Nucleus accumbens (tissue), 56 donors: ENCODE measurements at places on chromosomes 12 and 14.

DNA sequence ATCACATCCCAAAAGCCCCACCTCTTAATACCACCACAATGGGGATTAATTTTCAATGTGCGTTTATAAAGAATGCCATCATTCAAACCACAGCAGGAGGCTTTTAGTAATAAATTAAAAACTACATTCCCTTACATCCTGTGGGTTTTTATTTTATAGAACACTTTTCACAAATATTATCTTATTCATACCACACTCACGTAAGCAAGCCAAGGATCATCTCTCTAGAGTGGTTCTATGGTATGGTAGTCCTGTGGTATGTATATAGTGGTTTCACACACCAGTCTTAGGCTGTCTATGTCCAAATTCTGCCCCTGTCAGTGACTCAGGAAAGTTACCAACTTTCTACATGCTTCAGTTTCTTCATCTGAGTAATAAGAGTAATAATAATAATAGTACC is 100.2 kb downstream of the GALC start:
- DNase-seq, result no peak

GRCh38 chr12:91813701-91814100 is 331.9 kb downstream of the BTG1 start:
- DNase-seq, result no peak

DNA sequence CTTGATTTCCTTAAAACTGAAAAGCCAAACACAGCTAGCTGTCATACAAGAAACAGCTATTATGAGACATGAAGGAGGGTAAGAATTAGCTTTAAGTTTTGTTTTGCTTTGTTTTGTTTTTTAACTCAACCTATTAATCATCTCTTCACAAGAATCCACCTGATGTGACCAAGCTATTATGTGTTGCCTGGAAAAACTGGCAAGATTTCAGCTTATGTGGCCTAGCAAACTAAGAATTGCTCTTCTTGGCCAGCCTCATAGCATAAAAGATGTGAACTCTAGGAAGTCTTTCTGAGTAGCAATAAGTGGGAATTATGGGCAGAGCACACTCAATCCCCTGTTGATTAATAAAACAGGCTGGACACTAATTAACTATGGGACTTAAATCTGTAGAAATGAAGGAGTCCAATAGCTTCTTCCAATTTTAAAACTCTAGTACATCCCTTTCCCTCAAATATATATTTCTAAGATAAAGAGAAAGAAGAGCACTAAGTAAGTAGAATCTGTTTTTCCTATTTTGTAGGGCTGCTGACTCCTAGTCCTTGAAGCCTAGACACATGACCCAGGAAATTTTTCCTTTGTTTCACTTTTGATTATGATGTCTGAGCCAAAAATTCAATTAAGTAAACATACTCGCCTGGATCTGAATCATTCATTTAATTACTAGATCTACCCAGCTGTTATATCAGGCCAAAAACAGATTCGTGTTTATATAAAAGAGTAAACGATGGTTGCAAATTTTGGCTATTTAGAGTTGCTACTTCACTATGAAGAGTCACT is 75.7 kb downstream of the GTF2A1 start:
- no peak for DNase-seq

DNA sequence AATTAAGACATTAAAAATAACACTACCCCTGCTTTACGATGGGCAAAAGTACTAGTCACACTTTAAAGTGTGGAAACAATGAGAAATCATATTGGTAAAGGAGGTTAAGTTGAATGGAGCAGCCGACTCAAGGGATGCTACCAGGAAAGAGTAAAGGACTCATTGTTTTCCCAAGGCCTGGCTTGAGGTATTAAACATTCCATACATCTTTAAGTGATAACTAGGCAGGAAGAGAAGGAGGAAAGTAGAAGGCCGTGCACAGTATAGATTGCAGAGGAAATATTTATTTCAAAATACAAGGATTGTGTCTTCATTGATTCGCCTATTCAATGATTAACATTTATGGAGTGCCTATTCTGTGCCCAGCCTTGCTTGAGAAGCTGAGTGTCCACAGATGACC is 20.6 kb upstream of the YARS2 start:
- DNase-seq, result no peak

- DNase-seq, result no peak
Observed at GRCh38 chr12:24861766-24862540, 86.9 kb downstream of the BCAT1 start.

- DNase-seq, result no peak
Observed at GRCh38 chr14:49984424-49984823, 91.5 kb downstream of the ARF6 start.

GRCh38 chr14:96349286-96350075 is 13.7 kb downstream of the ATG2B start:
- DNase-seq, result no peak

DNA sequence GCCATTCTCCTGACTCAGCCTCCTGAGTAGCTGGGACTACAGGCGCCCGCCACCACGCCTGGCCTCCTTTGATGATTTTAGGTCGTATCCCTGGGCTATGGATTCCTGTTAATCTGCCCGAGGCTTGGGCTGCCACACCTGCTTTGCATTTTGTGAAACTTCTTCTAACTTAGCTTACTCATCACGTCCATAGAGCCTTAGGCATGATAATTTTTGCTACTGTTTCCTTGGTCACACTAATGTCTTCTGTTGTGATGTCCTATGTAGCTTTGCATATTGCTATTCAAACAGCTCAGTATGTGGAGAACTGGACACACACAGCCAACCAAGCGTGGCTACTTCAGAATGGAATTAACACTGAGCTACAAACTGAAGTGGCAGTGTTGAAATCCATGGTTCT is 47.5 kb upstream of the DDX11 start:
- DNase-seq, result no peak

DNA sequence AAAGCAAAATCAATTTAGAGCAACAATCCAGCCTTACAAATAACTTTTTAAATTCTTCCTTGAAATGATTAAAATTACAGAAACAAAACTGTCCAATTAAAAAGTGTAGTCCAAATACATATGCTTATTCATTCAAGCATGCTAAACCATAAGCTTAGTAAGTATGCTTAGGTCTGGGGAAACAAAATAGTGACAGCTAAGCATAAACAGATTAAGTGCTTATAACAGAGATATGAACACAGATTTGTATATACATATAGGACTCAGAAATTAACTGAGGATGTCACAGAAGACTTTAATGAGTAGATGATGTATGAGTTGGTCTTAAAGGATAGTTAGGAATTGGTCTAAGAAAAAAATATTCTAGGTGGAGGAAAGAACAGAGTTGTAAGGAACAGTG is 41.8 kb downstream of the SCAF11 start:
- no peak for DNase-seq

GRCh38 chr12:50039151-50039835 is 14.0 kb upstream of the RACGAP1 start:
- peak; percentile 45 for DNase-seq

GRCh38 chr12:132300789-132301722 is 28.3 kb downstream of the GALNT9 start:
- DNase-seq, result no peak

GRCh38 chr12:94930216-94930654 is 73.3 kb downstream of the NDUFA12 start:
- no peak for DNase-seq

- DNase-seq, result no peak
Observed at GRCh38 chr12:85016413-85016812, 19.7 kb downstream of the TSPAN19 start.

DNA sequence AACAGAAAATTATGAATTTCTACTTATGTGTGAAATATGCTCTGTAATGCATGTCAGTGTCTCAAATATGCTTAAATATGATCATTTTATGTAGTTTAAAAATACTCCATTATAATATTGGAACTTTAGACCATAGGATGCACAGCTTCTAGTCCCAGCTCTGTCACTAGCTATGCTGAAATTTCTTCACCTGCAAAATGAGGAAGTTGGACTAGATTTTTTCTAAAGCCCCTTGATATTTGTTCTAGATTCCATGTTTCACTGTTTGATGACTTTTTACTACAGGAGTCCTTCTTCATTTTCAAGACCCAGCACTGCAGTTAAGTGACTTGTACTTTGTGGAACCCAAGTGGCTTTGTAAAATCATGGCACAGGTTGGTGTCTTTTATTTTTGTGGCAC is 90.1 kb downstream of the LRRK2 start:
- no peak for DNase-seq

DNA sequence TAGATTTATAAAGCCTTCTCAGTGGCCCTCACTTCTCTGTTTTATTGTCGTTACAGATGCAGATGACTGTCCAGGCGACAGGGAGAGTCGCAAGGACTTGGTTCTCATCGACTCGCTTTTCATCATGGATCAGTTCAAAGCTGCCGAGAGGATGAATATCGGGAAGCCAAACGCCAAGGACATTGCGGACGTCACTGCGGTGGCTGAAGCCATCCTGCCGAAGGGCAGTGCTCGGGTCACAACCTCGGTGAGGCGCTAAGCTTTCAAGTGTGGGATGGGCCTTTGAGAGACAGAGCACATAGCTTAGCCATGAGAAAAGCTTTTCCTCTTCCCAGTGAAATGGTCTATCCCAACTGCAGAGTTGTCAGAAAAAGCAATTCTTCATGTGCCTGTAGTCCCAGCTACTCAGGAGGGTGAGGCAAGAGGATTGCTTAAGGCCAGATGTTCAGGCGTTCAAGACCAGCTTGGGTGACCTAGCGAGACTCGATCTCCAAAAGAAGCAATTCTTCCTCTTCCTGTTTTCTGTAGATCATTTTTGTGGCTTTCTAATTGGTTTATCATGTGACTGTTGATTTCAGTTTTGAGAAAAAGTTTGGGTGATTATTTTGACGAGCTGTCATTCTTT is 56.4 kb downstream of the EP400 start:
- DNase-seq, result no peak

GRCh38 chr12:48990552-48990951 is 8.6 kb downstream of the DDN start:
- no peak for DNase-seq

DNA sequence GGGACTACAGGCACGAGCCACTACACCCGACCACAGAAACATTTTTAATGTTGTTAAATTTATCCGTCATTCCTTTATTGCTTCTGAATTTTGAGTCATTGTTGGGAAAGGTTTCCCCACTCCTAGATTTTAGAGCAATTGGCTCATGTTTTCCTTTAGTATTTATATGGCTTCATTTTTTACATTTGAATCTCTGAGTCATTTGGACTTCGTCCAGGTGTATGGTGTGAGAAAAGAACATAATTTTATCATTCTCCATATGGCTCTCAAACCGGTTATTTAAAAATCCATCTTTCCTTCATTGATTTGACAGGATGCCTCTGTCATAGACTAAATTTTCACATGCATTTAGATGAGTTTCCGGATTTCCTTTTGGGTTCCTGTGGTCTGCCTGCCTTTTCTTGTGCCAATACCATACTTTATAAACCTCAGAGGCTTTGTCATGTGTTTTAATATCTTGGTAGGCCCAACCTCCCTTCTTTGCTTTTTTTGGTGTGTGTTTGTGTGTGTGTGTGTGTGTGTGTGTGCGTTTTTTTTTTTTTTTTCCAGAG is 30.9 kb downstream of the LRTM2 start:
- no peak for DNase-seq

GRCh38 chr14:88430976-88431375 is 45.5 kb downstream of the SPATA7 start:
- DNase-seq, result no peak

DNA sequence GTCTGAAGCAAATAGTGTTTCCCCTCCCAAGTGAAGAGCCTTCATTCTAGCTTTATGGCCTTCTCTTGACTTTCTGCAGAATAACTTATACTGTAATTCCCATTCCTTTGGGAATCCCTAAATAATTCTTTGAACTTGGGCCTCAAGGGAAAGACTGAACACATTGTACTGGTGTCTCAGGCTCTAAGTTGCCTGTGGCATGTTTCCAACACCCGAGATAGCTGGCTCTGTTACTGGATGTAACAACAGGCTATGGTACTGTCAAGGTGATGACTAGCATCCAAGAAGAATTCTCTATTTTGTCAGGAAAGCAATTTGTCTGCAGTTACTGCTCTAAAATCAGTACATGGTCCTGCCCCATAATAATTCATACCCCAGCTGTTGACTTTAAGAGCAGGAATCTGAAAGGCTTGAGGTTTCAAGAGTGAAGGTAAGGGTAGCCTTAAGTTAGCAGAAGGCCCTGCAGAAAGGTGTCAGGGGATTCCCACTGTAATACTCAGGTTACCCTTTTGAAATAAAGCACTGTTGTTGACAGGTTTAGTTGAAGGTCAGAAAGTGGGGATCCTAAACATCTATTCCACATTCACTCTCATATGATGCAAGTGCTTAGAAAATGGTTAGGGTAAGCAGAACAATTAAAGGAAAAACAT is 5.2 kb downstream of the GPX2 start:
- no peak for DNase-seq

DNA sequence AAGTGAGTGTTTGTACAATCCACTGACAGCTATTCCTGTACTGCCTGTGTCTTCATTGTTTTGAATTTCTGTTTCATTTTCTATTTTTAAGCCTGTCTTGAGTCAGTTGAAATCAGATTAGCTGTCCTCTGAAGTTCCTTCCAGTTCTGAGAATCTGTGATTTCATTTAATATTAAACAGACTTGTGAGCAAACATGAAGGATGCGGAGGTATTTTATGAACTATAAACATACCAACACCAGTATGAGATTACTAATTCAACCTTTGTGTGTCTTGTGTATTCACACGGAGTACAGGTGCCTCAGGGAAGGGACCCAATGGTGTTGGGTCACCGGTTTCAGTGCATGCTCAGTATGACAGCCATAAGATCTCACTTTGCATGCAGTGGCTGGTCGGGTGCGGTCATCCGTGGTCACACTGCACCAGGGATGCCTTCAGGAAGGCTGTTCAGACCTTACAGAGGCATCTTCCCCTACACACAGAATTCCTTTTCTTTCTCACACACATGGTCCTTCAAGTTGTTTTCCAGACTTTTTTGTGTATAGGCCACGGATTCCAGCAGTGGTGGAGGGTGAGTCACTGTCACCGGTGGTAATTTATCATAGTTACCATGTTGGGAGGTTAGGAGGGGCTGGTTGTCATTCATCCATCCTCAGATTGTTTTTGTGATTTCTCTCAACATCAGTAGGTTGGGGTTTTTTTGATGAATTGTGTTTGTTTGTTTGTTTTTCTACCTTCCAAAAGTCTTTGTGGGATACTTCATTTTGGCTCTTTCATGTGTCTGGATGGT is 103.0 kb upstream of the SFSWAP start:
- DNase-seq, result no peak
